MM.1S (cell line): ENCODE measurements at places on chromosomes 12 and 14.

DNA sequence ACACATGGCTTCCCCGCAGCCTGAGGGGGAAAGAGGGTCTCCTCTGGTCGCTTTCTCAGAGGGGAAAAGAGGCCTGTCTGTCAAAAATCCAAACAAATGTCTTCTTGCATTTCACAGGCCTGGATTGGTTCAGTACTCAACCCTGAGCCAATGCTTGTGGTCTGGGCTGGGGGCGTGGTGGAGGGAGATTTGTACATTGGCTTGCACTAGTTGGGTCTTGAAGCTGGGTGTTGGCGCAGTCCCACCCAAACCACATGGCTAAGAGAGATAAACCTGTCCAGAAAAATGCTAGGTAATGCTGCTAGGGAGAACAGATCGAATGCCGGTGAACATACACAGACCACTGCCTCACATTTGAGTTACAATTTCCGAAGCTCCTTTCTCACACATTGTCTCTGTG is 461.6 kb downstream of the MED13L start:
- no peak for DNase-seq

GRCh38 chr14:24366413-24366720 is 1.6 kb upstream of the NFATC4 start:
- DNase-seq, result no peak

GRCh38 chr12:6285532-6286306 is 24.8 kb upstream of the PLEKHG6 start:
- DNase-seq, result peak; percentile 1

DNA sequence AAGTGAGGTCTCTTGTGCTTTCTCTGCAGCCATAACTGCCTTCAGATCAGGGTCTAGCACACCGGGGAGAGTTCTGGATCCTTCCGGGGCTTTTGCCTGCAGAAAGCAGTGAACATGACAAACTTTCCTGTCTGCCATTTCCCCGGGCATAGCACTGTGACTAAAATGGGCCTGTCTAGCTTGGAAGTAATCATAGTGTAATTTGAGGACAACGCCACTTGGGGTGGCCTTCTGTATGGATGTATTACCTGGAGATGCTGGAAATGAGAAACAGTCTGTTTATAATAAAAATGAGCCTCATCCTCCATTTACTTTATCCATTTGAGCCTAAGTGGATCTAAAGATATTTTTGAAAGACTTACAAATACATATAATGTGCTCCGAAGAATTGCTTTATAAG is 453.7 kb downstream of the VRK1 start:
- no peak for DNase-seq

DNA sequence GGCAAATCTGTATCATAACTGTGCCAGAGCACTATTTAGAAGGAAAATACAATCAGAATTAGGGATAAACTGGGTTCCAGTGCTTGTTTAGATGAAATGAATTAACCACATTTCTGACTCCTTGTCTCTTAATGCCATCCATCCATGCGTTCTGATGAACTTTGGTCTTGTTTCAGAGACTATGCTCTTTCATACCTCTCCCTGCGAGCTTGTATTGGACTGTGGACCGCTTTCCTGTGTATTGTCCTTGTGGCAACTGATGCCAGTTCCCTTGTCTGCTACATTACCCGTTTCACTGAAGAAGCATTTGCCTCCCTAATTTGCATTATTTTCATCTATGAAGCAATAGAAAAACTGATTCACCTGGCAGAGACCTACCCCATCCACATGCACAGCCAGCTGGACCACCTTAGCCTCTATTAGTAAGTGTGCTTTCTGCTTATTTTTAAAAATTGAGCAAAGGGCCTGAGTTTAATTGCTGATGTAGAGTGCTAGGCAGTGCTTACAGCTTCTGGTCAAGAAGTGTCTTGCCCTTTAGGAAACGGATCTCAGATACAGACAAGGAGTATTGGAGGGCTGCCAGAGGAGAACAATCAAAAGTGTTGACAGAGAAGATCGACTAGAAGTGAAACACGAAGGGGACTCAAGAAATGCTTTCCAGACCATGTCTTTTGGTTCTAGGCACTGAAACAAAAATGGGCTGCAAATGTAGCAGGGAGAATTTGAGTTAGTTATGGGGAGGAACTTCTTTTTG is 46.7 kb downstream of the SLC4A8 start:
- no peak for DNase-seq

GRCh38 chr12:10701131-10701681 is 21.9 kb downstream of the YBX3 start:
- peak; percentile 50 for DNase-seq

DNA sequence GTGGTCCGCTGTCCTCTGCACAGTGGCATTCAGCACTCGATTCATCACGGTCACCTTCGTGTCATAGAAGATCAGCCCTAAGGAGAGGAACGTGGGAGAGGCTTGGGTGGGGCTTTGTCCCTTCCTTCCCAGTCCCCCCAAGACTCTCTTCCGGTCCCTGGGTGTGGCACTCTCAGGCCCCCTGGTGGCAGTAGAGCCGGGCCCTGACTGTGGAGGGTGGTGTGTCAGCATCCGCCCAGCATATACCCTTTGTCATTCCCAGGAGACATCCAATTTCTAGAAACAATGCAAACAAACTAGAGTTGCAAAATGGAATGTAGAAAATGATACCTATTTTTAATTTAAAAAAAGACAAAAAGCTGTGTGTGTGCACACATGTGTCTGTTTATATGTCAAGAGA is 45.0 kb downstream of the TRAFD1 start:
- no peak for DNase-seq

- DNase-seq, result no peak
Observed at GRCh38 chr14:69268223-69268622, 8.3 kb downstream of the GALNT16 start.

DNA sequence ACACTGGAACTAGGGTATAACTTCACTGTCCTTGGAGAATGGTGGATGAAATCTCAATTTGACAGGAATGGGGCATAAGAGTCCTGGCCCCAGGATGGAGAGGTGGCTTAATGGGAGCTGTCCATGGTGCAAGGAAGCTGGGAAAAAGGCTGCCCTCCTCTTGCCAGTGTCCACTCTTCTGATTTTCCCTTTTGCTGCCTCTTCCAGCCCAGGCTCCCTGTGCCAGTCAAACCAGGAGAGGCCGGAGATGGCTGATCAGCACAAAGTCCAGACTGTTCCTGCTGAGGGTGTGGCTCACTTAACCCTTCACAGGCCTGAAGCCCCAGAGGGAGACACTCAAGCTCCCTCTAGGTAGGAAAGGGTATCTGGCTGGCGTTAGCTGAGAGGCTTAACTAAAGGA is at the start of gene MYO1A:
MYO1A (minus strand) TSS at position 240 of the 400 bp plus-strand sequence. CDS start 1,806 bp downstream, outside the sequence.
- DNase-seq, result no peak

- DNase-seq, result no peak
Observed at GRCh38 chr12:25746131-25746530, 193.0 kb upstream of the LMNTD1 start.

GRCh38 chr12:101954676-101955075 is 77.3 kb downstream of the DRAM1 start:
- no peak for DNase-seq

DNA sequence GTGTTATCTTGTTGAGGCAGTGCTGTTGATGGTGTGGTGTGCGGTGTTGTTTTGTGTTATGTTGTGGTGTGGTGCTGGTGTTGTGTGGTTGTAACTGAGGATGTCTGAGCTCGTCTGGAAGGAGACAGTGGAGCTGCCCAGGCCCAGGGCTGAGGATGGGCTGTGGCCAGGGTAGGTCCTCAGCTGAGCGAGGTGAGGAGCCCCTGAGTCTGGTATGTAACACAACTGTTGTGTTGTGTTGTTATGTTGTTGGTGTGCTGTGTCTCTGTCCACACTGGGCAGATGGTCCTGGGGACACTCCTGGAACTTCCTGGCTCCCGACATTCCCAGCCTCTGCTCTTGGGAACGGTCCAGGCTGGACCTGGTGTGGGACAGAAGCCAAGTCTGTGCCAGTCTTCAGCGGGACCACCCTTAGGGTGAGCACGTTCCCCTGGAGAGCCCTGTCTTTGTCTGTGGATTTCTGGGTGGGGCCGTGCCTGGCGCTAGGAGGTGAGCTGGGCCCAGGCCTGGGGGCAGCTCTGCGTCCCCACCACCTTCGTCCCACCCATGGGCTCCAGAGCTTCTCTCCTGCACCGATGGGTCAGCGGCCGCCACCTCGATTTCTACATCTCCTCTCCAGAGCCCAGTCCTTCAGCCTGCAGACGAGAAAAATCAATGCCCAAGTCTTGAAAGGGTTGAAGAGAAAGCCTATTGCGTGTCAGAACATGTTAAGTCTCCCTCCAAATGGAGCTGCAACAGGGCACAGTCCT is 27.4 kb upstream of the SFSWAP start:
- DNase-seq, result no peak

DNA sequence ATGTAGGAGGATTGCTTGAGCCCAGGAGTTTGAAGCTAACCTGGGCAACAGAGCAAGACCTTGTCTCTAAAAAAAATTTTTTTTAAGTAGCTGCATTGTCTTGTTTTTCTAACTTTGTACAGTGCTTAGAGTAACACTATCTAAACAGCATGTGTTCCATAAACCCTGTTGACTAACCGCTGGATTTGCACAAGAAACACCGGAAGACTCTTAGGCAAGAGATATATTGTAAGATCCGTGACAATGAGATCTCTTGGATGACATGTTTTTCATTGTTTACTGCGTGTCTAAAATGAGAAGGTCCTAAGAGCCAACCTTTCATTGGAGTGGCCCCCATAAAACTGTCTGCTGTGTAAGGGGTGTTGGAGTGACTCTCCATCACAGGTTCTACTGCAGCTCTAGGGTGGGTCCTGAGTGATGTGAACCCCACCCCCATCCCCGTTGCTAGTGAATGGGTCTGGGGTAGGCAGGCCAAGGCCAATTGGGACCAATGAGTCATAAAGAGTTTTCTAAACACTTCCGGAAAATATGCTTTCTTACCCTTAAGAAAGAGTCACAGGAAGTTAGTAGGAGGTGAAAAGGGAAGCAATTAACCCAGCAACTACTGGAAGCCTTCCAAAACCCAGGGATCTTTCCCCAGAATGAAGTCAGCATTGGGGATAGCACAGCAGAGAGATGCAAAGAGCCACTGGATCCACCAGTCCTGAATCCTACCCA is 24.3 kb upstream of the PCNX1 start:
- DNase-seq, result no peak

- DNase-seq, result peak; percentile 27
Observed at GRCh38 chr12:12837025-12837812, 24.1 kb downstream of the DDX47 start.

DNA sequence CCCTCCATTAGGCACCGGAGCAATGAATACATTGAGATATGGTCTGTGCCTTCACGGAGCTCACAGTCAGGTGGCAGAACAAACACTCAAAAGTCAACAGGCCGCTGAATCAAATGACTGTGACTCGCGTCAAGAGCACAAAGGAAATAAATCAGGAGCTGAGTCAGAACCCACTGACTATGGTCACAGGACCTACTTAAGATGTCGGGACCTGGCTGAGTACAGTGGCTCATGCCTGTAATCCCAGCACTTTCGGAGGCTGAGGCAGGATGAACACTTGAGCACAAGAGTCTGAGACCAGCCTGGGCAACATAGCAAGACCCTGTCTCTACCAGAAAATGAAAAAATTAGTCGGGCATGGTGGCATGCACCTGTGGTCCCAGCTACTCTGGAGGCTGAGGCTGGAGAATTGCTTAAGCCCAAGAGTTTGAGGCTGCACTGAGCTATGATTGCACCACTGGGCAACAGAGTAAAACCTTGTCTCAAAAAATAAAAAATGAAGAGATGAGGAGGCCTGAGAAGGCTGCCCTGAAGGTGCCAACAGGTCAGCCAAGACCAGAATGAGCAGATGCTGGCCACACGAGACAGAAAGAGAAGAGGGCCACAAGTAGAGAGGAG is 19.9 kb downstream of the TMEM233 start:
- no peak for DNase-seq

- no peak for DNase-seq
Observed at GRCh38 chr14:76775695-76776427, 14.6 kb downstream of the VASH1 start.

- DNase-seq, result no peak
Observed at GRCh38 chr12:51439330-51439729, 14.7 kb downstream of the SLC4A8 start.

- no peak for DNase-seq
Observed at GRCh38 chr12:119385659-119386058, 51.1 kb downstream of the CCDC60 start.

DNA sequence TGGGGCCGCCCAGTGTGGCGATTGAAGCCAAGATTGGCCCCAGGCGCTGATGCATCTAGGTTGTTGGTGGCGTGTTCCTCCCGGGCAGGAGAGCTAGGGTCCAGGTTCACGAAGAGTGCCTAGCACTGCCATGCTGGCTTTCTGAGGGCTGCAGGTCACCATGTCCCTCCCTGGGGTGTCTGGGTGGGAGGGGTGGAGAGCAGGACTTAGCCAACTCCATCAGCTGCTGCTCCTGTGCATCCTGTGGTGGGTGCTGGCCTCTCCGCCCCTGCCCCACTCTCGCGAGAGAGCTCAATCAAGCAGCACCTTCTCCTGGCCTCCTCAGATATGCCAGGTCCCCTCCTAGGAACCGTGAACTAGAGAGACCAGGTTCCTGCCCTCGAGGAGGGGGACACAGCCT is 1.8 kb downstream of the TRMT61A start:
- no peak for DNase-seq

DNA sequence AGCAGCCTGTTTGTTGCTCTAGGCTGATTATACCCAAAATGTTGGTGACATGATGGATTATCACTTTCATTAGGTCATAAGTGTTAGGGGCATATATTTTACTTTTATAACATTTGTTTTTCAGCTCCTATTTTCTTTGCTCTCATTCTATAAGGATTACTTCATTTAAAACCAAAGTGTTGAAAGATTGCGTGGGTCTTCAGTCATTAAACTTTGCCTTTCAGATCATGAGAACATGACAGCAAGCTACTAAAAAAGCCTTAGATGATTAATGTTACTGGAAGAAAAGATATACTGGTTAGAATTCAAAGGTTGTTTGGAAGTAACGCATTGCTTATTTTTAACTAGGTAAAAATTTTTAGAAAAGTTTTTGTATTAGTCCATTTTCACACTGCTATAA is 156.8 kb downstream of the ERC1 start:
- DNase-seq, result no peak

- DNase-seq, result no peak
Observed at GRCh38 chr14:57512220-57512619, 18.6 kb upstream of the CCDC198 start.

GRCh38 chr14:67620217-67620785 is 581 bp downstream of the ARG2 start:
- no peak for DNase-seq

GRCh38 chr14:68621400-68622365 is 171.2 kb downstream of the ZFP36L1 start:
- DNase-seq, result no peak

- no peak for DNase-seq
Observed at GRCh38 chr14:64324461-64324860, 30.3 kb upstream of the ESR2 start.
